NCI-H526 treated with DMSO at 0.1 percent for 48 hours (cell line): ENCODE measurements at places on chromosomes 4 and X.
A peak's percentile ranks its signal among the peaks of the same experiment; 100 is the strongest.

- DNase-seq = no peak
Observed at GRCh38 chrX:115533485-115533884, 27.5 kb upstream of the PLS3 start.

- no peak for DNase-seq
Observed at GRCh38 chr4:168451744-168452390, 28.4 kb downstream of the DDX60L start.

DNA sequence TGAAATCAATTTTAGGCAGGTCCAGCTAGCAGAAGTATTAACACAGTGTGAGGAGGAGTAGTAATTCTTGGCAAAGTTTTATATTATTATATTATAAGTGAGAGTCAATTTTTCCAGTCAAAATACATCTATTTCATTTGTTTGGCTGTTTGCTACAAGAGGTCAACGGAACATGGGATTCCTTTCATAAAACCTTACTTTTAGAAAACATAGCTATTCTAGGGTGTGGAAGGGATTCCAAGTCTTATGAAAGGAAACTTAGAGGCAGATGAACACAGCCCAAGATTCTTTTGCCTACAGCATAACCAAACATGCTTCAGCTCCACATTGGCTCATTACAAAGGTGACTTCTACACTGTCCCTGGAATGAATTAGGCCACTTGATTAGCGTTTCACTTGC lies 29.9 kb upstream of the PCDH19 start:
- no peak for DNase-seq

GRCh38 chrX:10028283-10029104 lies 61.3 kb downstream of the CLDN34 start:
- no peak for DNase-seq

GRCh38 chr4:3711183-3712111 lies 54.7 kb upstream of the ADRA2C start:
- DNase-seq = no peak

- DNase-seq = no peak
Observed at GRCh38 chrX:152819732-152820131, 10.8 kb downstream of the CETN2 start.

DNA sequence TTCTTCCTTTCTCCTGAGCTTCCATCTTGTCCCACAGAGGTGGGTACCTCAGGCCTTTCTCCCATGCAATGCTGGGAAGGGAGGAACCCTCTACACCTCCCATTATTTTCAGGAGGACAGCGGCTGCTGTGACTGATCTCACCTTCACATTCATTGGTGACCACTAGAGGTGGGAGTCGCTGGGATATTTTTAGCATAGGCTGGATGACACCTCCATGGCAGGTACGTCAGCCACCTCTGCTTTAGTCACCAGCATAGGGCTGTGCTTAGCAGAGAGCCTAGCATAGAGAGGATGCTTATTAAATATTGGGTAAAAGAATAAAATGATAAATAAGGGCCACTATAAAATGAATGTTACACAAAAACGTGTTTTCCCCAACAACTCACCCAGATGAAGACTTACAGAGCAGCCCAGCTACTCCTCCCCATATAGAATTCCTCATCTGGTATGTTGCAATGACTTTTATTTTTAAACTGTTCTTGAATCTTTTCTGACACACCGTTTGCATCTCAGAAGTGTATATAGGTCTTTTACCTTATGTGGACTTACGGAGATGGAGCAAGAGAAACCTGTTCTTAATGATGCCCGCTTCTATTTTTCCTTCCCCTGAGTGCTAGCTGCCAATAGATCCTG lies 60.9 kb upstream of the SORBS2 start:
- DNase-seq = no peak

DNA sequence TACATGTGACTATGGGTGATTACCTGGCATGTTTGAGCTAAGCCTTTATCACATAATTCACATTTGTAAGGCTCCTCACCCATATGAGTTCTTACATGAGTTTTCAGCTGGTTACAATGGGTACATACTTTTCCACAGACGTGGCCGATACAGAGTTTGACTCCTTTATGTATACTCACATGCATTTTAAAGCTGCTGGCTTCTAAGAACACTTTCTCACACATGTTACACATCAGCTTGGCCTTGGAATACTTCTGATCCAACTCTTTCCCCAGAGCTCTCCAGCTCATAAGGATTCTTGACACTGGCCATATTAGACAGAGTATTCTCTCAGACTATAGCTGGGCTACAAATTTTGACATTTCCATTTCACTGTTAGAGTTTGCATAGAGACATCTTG lies 66.3 kb downstream of the TAB3 start:
- peak; percentile 2 for DNase-seq

DNA sequence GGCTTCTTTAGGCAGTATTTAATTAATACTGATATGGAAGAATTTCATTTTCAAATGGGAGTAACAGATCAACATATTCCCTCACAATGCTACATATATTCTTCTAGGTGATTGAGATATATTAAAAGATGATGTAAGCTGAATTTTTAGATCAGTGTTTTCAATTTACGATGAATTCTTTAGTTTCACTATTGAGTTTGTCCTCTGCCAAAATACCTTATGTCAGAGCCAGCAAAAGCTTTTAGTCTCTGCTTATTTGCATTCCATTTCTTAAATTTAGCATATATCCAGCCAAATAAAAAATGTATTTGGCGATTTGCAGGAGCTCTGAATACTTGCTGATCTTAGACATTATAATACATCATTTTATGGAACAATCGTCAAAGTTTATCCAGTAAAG lies 144.3 kb downstream of the MOSPD2 start:
- no peak for DNase-seq

GRCh38 chr4:6271701-6272465 lies 2.2 kb downstream of the WFS1 start:
- DNase-seq = no peak

DNA sequence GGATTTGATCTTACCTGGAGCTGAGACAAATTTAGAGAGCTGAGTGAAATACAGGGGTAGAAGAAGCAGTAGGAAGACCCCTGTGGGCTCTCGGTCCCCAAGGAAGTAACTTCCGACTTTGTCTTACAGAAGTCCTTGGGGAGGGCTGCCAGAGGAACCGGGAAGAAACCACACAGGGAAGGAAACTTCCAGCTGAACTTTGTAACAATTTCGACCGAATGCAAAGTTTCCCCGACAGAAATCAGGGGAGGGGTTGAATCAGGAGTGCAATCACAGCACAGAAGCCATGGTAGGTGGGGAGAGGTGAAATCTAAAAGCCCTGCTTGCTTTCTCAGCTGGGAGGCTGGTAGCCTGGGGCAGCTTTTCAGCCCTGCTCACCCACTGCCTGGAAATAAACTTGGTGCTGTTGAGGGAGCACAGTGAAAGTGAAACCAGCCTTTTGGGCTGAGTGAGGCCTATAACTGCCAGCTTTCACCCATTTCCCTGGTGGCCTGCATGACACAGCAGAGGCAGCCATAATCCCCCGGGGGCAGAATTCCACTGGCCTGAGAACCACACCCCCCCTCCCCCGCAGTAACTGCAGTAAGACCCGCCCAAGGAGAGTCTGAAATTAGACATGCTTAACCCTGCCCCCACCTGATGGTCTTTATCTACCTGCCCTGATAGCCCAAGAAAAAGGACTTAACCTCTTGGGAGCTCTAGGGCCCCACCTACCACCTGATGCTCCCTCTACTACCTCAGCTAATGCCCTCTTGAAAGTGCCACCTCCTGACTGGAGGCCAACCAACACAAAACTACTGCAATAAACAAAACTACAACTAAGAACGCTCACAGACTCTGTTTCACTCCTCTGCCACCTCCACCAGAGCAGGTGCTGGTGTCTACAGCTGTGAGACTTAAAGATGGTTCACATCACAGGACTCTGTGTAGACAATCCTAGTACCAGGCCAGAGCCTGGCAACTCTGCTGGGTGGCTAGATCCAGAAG lies 248.2 kb downstream of the PARM1 start:
- no peak for DNase-seq

- DNase-seq = no peak
Observed at GRCh38 chr4:141534985-141535384, 101.4 kb upstream of the IL15 start.

DNA sequence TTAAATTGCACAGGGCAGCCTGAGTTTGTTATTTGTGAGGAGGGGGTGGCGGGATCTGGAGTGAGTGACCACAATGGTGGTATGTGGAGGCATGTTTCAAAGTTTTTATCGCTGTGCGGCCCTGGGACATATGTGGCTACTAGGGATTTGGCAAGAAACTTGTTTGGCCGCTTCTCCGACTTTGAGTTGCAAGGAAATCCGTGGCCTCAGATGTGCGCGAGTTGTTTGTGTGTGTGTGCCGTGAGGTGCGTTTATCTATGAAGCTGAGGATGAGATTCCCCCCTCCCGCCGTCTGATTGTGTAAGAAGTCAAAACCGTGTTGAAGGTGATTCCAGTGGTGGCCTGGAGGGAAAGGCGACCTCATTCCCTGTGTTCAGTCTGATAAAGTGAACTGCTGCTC lies 1.4 kb downstream of the JADE3 start:
- DNase-seq = no peak

DNA sequence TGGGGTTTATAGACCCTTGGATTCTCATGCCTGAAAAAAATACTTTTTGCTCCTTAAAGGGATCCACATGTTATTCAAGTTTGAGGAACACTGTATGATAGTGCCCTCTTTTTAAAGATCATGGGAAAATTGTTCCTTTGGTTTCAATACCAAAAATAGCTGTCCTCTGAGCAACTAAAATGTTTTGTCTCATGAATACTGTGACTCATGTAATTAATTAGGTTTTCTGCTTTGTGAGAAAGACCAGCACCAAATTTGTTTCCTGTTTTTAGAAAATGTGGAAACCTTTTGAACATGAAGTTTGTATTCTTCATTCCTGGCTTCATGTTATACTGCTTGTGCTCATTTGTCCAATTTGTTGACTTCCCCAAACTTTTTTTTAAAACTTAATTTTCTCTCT lies 127.6 kb upstream of the SH3RF1 start:
- no peak for DNase-seq

- no peak for DNase-seq
Observed at GRCh38 chr4:172998527-172999469, 169.8 kb upstream of the GALNT7 start.

DNA sequence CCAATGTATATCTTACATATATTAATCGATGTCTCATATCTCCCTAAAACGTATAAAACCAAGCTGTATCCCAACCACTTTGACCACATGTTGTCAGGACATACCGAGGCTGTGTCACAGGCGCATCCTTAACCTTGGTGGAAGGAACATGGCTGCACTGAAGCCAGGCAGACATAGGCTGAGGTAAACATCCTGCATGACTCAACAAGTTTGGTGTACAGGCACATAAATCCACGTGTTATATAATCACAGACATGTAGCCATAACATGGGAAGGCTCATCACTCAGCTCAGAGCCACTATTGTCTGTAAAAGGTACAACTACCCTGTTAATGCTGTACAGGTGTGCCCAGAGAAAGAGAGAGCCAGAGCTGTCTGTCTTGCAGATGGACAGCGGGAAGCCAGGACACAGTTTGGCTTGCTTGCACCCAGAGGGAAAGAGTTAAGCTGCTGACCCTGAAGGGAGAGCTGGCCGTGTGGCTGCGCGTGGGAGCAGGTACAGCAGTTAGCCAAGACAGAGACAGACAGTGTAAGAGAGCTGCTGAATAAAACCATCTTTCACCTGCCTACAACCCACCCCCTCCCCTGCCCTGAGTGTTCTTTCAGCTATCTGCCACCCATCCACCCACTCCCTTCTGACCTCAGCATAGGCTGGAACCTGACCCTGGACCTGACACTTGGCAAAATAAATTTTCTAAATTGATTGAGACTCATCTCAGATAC lies 22.3 kb upstream of the ZBTB33 start:
- no peak for DNase-seq

GRCh38 chrX:16251782-16252181 lies 84.5 kb downstream of the MAGEB17 start:
- DNase-seq = peak; percentile 65

- peak; percentile 6 for DNase-seq
Observed at GRCh38 chr4:102180046-102180445, 165.2 kb downstream of the SLC39A8 start.

GRCh38 chr4:174089711-174090110 lies 193.8 kb downstream of the FBXO8 start:
- DNase-seq = no peak

GRCh38 chrX:34687095-34687494 lies 30.0 kb upstream of the TMEM47 start:
- DNase-seq = no peak

GRCh38 chr4:141849778-141850177 lies 213.4 kb downstream of the IL15 start:
- DNase-seq = no peak

DNA sequence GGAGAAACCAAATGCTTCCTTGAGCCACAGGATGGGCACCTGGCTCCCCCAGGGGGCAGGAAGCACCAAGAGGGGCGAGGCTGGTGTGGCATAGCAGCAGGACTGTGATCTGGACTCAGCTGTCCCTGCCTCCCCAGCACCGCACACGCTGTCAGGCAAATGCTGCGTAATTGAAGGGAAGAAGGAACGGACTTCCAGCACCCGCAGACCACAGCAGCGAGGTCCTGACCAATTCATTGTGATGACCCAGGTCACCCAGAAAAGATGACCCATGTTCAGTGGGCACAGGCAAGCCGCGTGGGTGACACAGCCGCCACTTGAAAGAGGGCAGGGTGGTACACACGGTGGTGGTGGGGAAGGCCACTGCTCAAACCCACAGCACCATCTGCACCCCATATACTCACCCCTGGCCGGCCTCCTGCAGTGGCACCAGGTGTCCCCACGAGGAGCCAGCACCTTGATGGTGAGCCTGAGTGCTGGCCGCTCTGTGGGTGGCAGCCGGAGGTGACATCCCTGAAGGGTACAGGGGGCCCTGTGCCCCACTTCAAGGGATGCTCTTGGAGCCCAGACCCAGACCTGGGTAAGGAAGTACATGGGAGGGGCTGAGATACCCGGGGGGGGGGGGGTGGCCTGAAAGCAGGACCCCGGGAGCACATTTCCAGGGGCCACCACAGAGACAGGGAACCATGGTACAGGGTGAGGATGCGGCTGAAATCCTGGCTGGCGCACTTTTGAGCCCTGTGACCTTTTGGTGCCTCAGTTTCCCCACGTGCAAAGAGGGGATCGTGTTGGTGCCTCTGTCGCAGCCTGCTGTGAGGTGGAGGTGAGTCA lies 11.5 kb downstream of the NAT8L start:
- DNase-seq = no peak

- no peak for DNase-seq
Observed at GRCh38 chr4:55801498-55801897, 18.1 kb upstream of the EXOC1L start.

GRCh38 chr4:82373486-82373815 lies 340 bp downstream of the HNRNPD start:
- no peak for DNase-seq

DNA sequence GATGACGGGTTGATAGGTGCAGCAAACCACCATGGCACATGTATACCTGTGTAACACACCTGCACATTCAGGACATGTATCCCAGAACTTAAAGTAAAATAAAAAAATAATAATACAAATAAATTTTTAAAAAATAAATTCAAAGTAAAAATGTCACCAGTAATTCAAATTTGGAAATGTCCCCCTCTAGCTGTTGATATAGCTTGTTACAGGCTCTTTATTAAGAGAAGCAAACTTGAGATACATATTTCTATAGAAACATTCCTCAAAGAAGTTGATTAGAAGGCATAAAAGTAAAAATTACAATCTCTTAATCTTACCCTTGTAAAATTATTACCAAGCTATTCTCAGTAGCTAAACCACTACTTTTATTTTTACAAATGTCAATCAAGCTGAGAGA lies 1397.0 kb downstream of the FAM133A start:
- no peak for DNase-seq

GRCh38 chr4:182807346-182807745 lies 109.8 kb downstream of the DCTD start:
- no peak for DNase-seq
